ENCODE measurements at places on chromosomes 11 and 22.

DNA sequence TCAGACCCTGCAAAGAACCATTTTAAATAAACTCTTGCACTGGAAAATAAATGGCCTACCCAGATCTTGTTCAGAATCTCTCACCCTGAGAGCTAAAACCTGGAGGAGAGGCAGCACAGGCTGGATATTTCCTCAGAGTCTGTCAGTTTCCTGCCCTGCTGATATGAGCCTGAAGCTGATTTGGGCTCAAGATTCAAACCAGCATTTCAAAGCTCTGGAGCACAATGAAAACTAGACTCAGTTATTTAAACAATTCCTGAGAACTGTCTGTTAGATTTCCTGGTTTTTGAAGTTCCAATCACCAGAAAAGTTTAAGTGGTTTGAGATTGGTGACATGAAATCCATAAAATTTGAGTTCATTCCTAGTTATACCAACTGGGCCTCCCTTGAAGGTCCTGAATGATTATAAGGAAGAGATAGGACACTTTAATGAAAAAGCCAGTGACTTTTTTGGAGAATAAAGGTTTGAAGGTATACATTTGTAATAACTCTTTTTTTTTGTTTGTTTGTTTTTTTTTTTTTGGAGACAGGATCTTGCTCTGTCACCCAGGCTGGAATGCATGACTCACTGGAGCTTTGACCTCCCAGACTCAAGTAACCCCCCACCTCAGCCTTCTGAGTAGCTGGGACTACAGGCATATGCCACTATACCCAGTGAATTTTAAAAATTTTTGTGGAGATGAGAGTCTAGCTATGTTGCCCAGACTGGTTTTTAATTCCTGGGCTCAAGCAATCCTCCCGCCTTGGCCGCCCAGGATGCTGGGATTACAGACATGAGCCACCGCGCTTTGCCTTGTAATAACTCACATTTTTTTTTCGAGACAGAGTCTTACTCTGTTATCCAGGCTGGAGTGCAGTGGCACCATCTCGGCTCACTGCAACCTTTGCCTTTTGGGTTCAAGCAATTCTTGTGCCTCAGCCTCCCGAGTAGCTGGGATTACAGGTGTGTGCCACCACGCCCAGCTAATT is 8.0 kb upstream of the ESAM start:
- DNase-seq, result no peak

DNA sequence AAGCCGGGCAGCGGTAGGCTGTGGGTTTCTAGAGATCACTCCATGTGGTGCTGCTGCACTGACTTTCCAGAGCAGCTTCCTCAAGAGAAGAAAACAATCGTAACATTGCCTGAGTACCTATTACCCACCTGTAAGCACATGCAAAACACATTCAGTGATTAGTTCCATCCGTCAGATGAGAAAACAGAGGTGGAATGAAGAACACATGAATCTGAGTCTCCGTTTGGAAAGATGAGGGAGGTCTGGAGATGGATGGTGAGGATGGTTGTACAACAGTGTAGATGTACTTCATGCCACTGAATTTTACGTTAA is 7.5 kb upstream of the SLCO2B1 start:
- no peak for DNase-seq

- no peak for DNase-seq
Measured at GRCh38 chr11:105829084-105829483, 193.0 kb downstream of the MSANTD4 start.

DNA sequence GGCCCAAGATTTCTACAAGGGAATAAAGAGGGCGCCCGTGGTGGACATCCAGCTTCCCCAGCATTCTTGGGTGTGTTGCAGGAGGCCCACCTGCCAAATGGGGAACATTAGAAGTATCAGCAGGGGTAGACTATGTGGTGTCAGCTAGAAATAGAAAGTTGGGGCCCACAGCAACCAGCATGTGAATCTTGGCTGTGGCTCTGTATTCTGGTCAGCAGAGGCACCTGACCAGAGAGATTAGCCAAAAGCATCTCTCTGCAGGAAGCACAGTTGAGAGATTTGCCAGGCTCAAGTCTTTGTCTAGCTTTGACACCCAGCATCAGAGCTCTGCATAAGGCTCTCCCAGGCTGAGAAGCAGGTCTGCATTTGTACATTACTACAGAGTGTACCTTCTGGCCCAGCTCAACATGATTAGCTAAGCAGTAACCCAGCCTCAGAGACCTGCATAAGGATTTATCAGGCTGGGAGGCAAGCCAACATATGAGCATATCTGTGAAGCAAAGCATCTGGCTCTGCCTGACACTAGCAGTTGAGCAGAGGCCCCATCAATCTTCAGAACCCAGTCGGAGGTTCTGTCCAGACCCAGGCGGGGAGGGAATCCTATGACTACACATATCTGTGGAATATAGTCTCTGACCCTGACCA is 79.9 kb downstream of the MS4A13 start:
- no peak for DNase-seq

DNA sequence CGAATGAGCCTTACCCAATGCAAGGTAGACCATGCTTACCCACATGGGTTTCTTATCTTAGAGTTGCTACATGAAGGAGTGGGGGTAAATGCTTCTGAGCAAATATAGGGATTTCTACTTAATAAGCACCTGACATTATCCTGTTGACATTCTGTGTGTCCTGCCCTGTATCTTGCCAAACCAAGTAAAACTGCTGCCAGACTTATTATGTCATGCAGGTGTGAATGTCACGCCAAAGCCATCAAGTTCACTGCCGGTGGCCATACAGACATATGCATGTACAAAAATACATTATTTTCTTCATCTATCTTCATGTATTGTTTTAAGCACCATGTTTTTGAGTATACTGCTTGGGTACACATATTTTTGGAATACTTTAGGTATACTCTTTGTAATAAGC is 70.2 kb downstream of the NOX4 start:
- DNase-seq, result no peak

- no peak for DNase-seq
Measured at GRCh38 chr11:92436034-92436920, 211.7 kb downstream of the FAT3 start.

DNA sequence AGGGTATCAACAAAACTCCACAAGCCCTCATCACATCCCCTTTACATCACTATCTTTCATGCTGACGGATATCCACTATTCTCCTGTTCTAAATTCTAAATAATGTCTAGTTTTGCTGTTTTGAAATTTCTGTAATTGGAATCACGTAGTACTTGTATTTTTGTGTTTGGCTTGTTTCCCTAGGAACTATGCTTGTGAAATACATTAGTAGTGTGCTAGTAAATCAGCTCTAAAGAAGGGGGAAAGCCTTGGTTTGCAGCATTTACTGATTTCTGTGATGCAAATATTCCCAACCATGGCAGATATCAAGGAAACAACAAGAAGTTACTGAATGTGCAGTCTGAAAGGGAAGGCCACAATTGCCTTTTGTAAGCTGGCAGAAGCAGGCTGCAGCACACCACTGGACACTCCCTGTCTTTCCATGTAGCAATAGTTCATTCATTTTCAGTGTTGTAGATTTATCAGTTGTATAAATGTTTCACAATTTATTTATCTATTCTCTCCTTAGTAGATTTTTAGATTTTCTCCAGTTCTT is 4.7 kb upstream of the FOLH1 start:
- DNase-seq, result no peak
